ENCODE measurements at places on chromosomes 1 and 21.

DNA sequence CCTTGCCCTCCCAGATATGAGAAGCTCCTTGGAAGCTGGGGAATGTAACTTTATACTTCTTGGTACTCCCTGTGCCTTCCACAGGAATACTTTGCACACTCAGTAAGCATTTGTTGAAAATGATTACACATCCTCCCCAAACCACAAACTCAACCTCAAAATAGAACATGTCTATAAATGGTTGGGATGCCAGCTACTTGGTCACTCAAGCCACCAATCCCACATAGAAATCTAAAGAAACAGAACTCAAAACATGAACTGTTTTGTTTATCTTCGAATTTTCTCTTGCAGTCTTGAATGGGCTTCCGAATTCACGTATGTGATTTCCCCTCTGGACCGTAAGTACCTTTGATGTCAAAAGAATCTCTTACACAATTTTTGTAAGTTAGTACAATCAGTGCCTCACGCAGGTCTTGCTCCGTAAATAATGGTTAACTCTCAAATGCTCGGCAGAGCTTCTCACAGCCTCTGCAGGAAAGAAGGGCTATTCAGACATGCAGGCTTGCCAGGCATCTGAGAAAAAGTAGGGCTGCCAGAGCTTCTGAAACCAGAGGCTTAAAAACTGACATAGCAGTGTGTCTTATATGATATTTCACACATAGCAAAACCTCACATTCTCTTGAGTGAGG, 26.9 kb downstream of the SORT1 start:
- no peak for DNase-seq

- DNase-seq: no peak
Observed at GRCh38 chr1:156347331-156347730, 9.0 kb downstream of the TSACC start.

DNA sequence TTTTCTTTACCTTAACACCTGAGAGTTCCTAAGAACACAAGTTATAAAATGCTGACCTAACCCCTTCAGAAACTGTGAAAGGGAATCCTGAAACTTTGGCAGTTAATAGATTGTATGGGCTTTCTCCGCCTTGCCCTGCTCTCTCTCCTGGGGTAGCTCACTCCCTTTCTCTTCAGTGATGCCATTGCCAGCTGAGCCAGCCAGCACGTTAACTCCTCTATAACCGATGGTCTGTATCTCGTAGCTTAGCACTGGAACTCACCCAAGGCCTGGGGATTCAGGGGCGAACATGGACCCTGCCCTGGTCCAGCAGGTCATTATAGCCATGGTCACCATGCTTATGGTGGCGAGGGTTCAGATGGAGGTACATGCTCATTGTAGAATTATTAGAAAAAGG, 40.7 kb downstream of the TRAPPC10 start:
- DNase-seq: no peak

GRCh38 chr1:54542120-54542961, 5.7 kb upstream of the ACOT11 start:
- peak; percentile 80 for DNase-seq

DNA sequence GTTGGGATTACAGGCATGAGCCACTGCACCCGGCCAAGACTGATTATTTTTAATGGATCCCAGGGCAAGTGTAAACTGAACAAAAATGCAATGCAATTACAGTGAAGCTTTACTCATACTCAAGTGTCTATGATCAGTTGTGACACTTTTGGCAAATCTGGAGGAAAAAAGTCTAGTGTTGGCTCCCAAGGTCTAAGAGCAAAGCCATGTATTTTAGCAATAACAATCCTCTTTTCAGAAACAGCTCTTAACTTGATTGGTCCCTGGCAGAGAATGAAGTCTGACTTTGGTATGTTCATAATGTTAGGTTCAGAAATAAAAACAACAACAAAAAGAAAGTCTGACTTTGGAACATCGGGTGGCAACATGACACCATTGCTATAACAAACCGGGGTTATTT, 40.2 kb upstream of the C1orf53 start:
- no peak for DNase-seq

DNA sequence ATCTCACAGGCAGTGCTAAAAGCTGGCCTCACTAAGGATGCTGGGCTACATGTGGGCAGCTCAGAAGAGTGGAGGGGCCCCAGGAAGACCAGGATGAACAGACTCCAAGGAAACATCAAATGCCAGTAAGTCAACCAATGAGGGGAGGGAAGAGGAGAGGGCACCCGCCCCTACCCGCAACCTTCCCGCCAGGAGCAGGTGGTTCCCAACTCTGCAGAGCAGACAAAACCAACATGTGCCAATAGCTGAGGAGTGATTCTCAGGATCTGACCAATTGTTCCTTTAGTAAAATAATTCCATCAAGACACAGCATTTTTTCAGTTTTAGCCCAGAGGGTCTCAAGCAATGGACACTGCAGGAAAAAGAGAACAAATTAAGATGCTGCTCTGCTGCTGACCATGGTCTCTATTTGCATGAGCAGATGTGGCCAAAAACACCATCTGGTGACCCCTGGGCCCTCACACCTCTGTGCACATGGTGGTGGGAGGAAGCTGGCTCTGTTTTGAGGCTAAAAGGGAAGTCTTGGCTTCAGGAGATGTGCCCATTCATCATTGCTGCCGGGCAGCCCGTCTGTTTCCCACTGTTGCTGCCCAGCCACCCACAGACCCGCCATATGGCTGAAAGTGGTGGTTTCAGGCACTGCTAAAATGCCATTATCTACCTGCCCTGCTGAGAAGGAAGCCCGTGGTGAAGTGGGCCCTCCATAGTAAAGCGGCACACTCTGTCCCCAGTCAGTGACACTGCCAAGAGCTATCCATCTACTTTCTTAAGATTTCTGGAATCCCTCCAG, 231.8 kb downstream of the KCNH1 start:
- no peak for DNase-seq

DNA sequence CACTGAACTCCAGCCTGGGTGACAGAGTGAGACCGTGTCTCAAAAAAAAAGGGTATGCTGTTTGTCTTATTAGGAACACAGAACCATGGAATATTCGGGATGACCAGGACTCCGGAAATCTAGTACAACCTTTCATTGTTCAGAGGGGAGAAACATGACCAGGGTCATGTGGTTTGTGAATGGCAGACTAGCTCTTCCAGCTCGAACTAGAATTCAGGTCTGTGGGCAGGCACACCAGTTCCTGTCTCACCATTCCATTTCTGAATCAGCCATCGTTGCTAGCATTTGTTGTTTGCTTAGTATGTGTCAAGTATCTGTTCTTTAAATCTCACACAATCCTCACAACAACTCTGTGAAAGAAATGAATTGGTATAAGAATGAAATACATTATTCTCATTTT, 50.9 kb downstream of the MDM4 start:
- no peak for DNase-seq

DNA sequence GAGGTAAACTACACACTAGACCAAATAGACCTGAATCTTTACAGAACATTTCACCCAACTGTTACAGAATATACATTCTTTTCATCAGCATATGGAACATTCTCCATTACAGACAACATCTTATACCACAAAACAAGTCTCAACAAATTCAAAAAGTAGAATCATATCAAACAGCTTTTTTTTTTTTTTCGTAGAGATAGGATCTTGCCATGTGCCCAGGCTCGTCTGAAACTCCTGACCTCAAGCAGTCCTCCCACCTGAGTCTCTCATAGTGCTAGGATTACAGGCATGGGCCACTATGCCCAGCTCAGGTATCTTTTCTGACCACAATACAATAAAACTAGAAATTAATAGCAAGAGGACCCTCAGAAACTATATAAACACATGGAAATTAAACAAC, 36.5 kb downstream of the HSF2BP start:
- DNase-seq: no peak

DNA sequence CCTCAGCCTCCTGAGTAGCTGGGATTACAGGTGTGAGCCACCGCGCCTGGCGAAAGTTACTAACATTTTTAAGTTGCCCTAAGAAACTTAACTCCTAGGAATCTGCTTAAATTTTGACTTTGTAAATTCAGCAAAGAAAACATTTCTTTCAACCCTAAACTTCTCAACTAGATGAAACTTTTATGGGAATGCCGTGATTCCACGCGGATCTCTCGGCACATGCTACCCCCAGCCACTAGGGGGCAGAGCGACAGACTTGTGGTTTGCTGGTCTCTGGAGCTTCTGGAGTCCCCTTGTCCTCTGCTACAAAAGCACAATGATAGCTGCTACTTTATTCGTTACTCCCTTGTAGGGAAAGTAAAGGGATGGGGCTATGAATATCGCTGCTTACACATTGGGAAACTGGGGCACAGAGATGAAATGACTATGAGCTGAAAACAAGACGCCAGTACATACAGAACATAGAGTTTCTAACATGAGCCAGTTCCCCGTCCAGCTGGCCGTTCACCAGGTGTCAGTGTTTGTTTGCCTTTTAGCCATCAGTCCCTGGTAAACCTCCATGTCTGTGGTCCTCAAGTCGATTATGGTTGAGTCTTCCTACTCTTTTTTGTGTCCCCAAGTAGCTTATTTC, 114.7 kb downstream of the PBX1 start:
- DNase-seq: peak; percentile 38

GRCh38 chr1:206808615-206809014, 36.3 kb upstream of the IL10 start:
- peak; percentile 74 for DNase-seq

DNA sequence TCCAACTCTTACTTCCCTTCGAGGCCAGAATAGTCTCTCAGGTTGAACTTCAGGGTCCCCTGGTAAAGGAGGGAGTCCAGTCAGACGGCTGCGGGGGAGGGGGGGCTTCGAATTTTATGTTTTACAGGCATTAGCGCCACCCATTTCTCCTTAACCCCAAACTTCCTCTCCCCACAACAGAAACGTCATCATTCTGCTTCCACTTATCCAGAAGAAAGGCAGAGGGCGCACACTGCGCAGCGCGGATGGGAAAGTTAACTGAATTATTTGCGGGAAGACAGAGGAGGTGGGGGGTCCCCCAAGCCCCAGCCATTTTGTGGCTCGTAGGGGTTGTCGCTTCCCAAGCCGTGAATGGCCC, 529 bp upstream of the PRMT2 start:
- DNase-seq: peak; percentile 87
